Dorsolateral prefrontal cortex (tissue), 122 donors: ENCODE measurements at places on chromosomes 3 and 15. TPM values are rescaled to one million over a fixed set of nuclear protein-coding genes. Genes with fewer than 3 reads are reported as not detected.

The TSPAN3 gene
- total RNA-seq = 266 TPM

The SNURF gene
- 195 TPM for total RNA-seq

The TRH gene
- total RNA-seq = 0.74 TPM

The WDR93 gene
- 0.41 TPM for total RNA-seq

The IGSF11 gene
- 46.8 TPM for total RNA-seq

The TNIK gene
- 87.5 TPM for total RNA-seq

The PEX11A gene
- total RNA-seq = 12.1 TPM

The PP2D1 gene
- total RNA-seq = not detected

The LRRIQ4 gene
- total RNA-seq = 0.82 TPM

The GPR149 gene
- 0.63 TPM for total RNA-seq

The NLGN1 gene
- 45.3 TPM for total RNA-seq

The FBXO40 gene
- 1.9 TPM for total RNA-seq

The WDR72 gene
- not detected for total RNA-seq

The RNF13 gene
- 129 TPM for total RNA-seq

The NKTR gene
- 132 TPM for total RNA-seq

The SEMA3G gene
- total RNA-seq = 6.6 TPM

The CCDC54 gene
- total RNA-seq = 0.33 TPM

The CHCHD6 gene
- total RNA-seq = 37.0 TPM

The RASL12 gene
- total RNA-seq = 11.8 TPM

The CMTM6 gene
- 11.8 TPM for total RNA-seq

The CMTM8 gene
- total RNA-seq = 2.8 TPM

The RTP4 gene
- 0.87 TPM for total RNA-seq

The COPG1 gene
- 108 TPM for total RNA-seq

The TMEM115 gene
- total RNA-seq = 28.0 TPM

The MESP1 gene
- 8.9 TPM for total RNA-seq

The PRSS50 gene
- total RNA-seq = 0.32 TPM

The NANOGP8 gene
- 1.6 TPM for total RNA-seq

The TTLL13 gene
- 3.0 TPM for total RNA-seq

The GP5 gene
- total RNA-seq = not detected

The ZCWPW2 gene
- 4.9 TPM for total RNA-seq

The RPP25 gene
- total RNA-seq = 9.0 TPM

The CCRL2 gene
- total RNA-seq = 1.7 TPM

The MTMR10 gene
- total RNA-seq = 67.7 TPM

The PLA2G4D gene
- total RNA-seq = 0.37 TPM

The GLDN gene
- 43.7 TPM for total RNA-seq

The CLDN18 gene
- not detected for total RNA-seq

The TNNC1 gene
- 0.95 TPM for total RNA-seq

The CYP1A2 gene
- not detected for total RNA-seq

The ACTRT3 gene
- total RNA-seq = 2.1 TPM

The SLC22A14 gene
- 2.3 TPM for total RNA-seq

The ARIH2 gene
- 153 TPM for total RNA-seq

The KCNH8 gene
- total RNA-seq = 25.9 TPM

The GOLGA8T gene
- not detected for total RNA-seq

The IMPG2 gene
- 1.6 TPM for total RNA-seq

The IDH2 gene
- total RNA-seq = 132 TPM

The B3GNT5 gene
- total RNA-seq = 8.6 TPM

The SV2B gene
- 303 TPM for total RNA-seq

The COL8A1 gene
- total RNA-seq = 0.99 TPM

The NAA50 gene
- 59.7 TPM for total RNA-seq

The CAND2 gene
- 23.0 TPM for total RNA-seq
